Right kidney (tissue), 9 donors: ENCODE measurements at places on chromosomes 12 and 14.

- DNase-seq, result no peak
Observed at GRCh38 chr12:53380104-53380793, at the start of gene SP1. Gene SP1 (plus strand): TSS chr12:53380176. CDS start chr12:53380292, 116 bp downstream.

DNA sequence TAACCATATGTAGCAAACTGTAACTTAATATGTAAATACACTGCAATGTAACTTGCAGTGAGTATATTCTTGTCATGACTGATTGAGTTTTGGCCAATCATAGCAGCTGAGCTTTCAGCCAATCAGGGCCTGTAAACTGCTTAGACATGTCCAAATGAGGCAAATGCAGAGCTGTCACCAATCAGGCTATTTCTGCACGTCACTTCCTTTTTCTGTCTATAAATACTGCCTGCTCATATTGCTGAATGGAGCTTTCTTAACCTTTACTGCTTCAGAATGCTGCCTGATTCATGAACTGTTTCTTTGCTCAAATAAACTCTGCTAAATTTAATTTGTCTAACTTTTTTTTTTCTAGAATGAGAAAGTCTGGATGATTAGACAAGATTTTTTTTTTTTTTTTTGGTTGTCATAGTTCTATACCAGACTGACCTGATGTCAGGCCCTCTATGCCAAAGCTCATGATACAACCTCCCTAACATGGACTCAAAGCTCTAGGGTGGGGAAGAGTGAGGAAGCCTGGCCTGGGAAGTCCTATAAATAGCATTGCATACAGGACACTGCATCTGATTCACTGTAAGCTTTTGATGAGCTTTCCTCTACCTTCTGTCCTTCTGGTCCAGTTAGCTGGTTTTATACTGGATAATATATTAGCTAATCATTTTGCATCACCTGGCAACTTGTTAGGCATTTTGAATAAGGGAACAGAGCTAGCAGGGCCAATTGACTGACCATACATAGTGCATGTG lies 12.0 kb downstream of the MGP start:
- DNase-seq, result no peak

DNA sequence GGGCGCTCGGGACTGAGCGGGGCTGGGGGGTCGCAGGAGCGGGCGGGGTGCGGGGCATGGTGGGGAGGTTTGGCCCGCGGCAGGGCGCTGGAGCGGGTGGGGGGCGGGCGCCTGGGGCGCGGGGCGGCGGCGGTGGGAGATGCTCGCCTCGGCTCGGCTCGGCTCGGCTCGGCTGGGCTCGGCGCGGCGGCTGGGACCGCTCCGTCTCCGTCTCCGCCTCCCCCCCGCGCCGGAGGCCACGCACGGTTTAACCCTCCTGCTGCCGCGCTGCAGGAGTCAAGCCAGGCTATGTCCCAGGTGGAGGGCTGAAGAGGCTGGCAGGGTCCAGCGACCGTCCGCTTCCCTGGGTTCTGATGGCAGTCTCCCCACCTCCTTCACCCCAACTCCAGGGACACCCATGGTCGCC lies at the start of gene PIANP:
Gene PIANP, minus strand, starts transcription at position 170 of the 406 bp plus-strand sequence. CDS start 2,754 bp downstream, outside the sequence.
- peak; percentile 75 for DNase-seq

DNA sequence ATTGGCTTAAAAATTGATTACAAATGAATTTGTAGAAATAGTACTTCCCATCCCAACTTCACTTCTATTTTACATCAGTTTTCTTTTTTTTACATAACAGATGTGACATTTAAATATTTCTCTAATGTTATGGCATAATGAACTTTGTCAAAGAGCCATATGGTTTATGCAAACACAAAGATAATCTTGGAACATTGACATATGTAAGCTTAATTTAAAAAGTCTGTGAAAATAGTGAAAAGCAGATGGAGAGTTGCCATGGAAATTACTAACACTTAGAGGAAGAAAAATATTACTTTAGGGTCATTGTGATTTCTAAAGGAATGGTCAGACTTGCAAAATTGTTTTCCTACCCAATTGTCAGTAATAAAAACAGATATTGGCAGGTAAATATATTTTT lies 232.4 kb downstream of the AEBP2 start:
- DNase-seq, result no peak

- no peak for DNase-seq
Observed at GRCh38 chr14:102754370-102755262, 22.6 kb upstream of the TRAF3 start.

- DNase-seq, result no peak
Observed at GRCh38 chr14:61104358-61104757, 123.3 kb downstream of the SLC38A6 start.

GRCh38 chr14:91310606-91311283 lies 66.2 kb upstream of the GPR68 start:
- DNase-seq, result no peak

DNA sequence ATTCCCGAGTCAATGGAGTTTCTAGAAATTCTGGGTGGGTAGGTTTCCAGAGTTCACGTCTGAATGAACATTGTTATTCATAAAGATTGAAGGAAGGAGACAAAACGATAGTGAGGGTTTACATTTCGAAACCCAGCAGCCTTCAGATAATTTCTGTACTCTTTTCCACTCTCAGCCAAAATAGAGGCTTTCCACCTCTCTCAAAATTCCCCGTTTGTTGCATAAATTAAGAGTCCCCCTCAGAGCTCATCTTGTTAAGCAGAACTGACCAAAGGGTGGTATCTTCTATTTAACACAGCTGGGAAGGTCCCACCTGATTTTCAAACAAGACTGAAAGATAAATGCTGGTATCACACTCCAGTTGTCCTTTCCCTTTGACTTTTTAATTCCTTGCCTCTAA lies 21.5 kb upstream of the YARS2 start:
- DNase-seq, result no peak

- no peak for DNase-seq
Observed at GRCh38 chr14:31387091-31387490, 33.3 kb downstream of the HEATR5A start.

DNA sequence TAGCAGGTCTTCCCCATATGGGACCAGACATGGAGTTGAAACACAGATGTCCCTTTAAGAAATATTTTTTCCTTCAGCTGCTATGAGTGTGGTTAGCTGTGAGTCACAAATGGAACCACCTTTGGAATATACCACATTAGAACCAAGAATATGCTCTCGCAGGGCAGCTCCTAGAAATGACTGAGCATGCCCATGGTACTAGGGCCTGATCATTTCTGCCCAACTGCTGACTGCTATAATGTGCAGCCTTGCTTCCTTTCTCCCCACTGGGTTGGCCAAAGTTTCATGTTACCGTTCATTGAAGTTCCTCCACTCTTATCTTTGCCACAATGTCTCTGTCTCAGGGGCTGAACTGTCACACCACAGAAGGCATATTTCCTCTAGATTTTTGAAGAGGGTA lies 1074.6 kb downstream of the FLRT2 start:
- no peak for DNase-seq

GRCh38 chr12:52413782-52414345 lies 7.7 kb upstream of the KRT82 start:
- DNase-seq, result no peak

DNA sequence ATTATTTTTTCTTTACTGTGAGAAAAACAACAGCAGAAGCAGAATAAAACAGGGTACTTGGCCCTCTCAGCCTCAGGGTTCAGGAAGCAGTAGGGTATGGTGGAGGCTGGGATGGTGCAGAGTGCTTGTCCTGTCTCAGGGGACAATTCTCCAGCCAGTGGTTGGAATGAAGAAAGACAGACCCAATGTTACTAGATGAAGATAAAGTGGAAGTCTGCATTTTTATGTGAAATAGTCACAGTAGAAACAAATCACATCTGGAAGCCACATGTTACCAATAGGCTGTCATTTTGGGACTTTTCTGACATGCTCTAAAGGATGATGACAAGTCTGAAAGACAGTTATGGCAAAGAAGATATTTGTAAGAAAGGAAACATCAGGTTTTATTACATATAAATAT lies 32.3 kb downstream of the PROX2 start:
- no peak for DNase-seq

GRCh38 chr12:106386813-106387535 lies 29.4 kb downstream of the POLR3B start:
- DNase-seq, result no peak

DNA sequence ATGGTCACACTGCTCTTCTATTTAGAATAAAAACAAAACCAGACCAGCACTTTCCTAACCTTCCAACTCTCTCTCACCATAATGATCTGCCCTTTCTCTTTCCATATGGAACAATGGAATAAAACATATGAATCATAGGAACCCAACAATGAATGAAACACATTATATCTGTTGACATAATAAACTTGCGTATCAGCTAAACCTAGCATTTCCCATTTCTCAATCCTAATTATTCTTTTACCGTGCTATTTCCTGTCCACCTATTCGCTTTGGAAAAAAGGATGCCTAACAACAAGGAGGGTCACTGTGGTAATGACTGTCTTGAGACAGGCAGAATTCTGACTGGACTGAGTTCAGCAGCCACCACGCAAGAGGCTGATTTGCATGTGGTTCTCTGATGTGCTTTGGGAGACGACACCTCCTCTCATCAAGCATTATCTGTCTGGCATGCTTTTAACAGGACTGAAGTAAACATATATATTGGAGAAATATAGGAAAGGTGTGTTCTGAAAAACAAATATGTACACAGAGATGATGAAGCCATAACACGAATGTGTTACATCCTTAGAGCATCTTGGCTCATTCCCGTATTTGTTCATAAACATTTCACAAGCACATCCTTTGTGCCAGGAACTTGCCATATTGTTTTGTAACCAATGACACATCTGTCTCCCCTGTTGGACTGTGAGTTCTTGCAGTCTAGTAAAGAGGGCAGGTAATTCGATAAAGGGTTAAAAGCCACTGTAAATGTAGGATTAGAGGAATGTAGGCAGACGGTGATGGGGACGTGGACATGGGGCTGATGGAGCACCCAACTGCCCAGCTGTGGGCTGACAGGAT lies 87.7 kb downstream of the PTPRB start:
- no peak for DNase-seq

- DNase-seq, result no peak
Observed at GRCh38 chr12:109523071-109523470, 45.6 kb downstream of the UBE3B start.

DNA sequence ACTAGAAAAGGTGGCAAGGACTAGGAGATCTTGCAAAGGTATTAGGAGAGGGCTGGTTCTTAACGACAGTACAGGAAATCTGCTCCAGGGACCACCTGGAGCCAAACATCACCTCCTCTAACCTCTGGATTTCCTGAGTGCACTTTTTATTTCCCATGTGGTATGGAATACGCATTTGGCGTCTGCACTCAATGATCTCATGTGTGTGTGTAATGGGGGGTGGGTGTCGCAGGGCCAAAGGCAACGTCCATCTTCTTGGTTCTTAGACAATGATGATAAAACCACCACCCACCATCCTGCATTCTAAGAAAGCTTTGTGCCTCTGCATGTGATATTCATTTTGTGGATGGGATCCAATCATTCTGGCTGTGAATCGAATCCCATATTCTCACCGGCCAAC lies 68.8 kb downstream of the CLMN start:
- DNase-seq, result no peak

GRCh38 chr14:98501836-98502235 lies 770.2 kb downstream of the BCL11B start:
- DNase-seq, result no peak

DNA sequence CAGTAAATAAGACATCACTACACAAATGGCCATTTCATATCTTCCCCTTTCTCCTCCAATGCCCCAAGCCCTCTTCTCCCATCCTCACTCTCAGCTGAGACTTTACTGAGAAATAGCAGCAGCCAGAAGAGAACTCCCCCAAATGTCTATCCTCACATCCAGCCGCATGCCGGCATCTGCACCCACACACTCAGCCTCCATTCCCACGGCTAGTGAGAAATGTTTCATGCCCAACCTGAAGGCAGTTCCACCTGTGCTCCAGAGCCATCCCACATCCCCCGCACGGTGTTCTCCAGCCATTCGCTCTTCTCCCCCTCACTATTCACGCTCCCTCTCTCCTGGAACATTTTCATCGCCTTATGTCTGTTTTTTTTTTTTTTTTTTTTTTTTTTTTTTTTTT lies 208.7 kb upstream of the DIO3 start:
- no peak for DNase-seq

GRCh38 chr12:11486623-11487444 lies 91.5 kb upstream of the PRB2 start:
- peak; percentile 37 for DNase-seq

DNA sequence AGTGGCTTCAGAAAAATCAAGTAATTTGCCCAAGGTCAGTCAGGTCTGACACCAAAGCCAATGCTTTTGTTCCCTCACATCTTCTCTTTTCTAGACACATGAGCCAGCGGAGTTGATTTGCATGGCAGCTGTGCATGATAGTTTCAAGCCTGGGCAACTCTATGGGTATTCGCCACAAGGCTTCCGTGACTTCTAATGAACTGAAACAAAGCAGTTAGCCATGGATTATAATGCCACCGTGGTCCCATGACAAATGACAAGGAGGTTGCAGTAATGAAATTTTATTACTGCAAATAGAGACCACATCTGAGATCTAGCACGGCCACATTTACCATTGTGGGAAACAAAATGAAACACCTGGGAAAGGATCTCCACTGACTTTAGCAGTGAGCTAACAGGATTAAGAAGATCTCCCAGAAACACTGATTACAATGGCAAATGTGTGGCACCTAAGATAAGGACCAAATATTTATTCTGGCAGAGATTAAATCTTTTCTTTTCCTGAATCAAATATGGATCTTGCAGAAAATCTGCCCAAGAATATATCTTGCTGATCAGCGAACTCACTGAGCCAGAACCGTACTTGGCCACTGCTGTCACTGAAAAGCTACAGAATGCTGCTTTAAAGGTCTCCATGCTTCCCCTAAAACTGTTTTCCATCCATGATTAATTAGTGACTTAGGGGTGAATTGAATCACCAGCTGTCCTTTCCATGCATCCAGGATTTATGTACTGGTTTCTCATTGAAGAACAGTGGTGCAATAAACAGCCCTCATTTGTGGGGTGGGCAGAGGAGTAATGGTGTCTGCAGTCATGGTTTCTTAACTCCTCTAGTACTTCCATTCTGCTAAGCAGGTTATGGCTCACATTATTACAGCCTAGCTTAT lies 551.0 kb downstream of the DIO2 start:
- DNase-seq, result peak; percentile 12

- no peak for DNase-seq
Observed at GRCh38 chr12:2696136-2696535, 98.6 kb upstream of the FKBP4 start.

DNA sequence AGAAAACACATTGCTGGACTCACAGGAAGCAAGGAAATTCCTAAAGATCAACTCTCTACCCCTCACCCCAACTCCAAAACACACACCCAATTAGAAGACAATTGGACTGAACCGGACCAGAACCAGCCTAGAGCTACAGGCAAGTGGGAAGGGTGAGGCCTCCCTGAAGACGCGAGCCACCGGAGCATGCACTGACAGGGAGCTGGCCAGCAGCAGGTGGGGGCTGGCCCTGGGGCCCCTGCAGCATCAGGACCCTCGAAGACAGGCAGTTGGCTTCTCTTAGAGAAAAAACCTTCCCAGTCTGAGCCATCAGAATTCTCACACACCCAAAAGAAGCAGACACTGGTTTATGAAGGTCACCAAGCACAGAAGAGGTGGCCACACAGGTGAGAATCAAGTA lies 209.5 kb upstream of the DIO3 start:
- no peak for DNase-seq

DNA sequence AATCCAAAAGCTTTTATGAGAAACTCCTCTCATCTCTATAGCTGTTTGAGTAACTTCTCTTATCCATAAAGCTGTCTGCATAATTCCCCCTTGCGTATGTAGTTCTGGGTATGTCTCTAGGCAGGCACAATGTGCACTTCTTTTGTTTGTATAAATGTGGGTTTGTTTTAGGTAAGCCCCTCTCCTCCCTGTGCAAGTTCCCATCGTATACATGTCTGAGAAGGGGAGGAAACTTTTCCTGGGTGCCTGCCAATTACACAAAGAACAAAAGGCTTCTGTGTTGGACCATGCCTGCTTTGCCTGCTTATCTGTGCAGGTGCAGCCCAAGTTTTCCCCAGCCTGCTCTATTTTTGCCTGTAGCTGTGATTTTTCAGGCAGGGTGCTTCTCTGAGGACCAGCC lies 96.7 kb downstream of the CCER1 start:
- peak; percentile 19 for DNase-seq
